ENCODE measurements at places on chromosomes 13 and 19. TPM values are rescaled to one million over a fixed set of nuclear protein-coding genes. Genes with fewer than 3 reads are reported as not detected.

The ZNF177 gene
- total RNA-seq: 1.1 TPM

The CDC42EP5 gene
- total RNA-seq: 41.0 TPM

The ITGBL1 gene
- total RNA-seq: 183 TPM

The MAP4K1 gene
- total RNA-seq: not detected

The PRKCG gene
- total RNA-seq: 0.23 TPM

The PSG4 gene
- 5.3 TPM for total RNA-seq

Data from smooth muscle cell of the coronary artery (primary cell).